ENCODE measurements at places on chromosomes 1 and 21.

DNA sequence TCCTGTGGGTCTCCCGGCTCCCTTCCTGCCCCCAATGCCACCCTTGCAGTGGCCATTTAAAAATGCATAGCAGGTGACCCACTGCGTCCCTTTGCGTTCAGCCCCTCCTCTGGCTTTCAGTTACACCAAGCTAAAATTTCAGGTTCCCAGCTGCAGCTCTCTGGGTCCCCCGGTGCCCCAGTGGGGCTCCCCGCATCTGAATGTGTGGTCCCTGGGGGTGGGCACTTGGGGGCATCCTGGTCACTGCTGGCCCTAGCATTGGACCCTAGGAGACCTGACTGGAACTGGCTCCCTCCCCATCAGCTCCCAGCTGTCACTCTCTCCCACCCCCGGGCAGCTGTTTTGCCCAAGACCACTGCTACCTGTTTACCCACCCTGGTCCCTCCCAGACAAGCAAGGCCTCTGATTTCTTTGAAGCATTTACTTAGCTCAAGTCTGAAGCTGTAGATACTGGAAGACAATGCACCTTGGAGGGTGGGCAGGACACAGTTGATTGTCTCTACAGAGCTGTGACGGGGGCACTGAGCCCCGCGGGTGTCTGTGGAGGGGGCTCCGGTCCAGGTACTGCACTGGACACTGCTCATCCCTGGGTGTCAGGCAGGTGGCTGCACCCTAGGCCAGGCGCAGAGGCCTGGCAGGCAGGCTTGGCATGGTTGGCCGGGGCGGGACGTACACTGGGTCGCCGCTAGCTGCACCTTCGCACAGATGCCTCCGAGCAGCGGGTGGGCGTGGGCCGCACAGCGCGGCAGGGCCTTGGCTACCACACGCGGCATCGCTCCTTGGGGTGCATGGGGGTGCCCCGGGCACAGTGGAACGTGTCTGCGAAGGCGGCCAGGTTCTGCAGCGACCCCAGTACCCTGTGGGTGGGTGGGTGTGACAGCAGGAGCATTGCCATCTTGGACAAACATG, 3.9 kb downstream of the PRXL2B start:
- DNase-seq, result no peak

DNA sequence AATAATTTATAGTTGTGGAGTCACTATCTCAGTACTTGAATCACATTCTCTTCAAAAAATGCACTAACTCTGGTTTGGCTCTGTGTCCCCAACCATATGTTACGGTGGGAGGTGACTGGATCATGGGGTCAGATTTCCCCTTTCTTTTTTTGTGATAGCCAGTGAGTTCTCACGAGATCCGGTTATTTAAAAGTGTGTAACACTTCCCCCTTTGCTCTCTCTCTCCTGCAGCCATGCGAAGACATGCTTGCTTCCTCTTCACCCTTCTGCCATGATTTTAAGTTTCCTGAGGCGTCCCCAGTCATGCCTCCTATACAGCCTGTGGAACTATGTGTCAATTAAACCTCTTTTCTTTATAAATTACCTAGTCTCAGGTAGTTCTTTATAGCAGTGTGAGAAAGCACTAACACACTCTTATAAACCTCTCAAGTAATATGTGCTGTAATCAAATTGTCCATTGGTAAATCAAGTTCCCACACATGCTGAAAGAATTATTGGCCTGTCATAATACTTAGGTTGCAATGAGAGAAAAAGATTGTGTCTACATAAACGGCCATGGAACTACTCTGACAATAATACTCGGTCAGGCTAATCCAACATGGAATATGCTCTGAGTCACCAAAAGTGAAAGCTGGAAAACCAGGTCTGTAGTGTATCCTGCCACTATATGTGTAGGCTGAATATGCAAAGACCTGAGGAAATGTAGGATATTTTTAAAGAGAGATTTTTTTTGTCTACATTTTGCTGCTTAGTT, 107.5 kb downstream of the SLC44A5 start:
- DNase-seq, result no peak

- no peak for DNase-seq
Measured at GRCh38 chr1:2113620-2114135, 63.5 kb downstream of the PRKCZ start.

DNA sequence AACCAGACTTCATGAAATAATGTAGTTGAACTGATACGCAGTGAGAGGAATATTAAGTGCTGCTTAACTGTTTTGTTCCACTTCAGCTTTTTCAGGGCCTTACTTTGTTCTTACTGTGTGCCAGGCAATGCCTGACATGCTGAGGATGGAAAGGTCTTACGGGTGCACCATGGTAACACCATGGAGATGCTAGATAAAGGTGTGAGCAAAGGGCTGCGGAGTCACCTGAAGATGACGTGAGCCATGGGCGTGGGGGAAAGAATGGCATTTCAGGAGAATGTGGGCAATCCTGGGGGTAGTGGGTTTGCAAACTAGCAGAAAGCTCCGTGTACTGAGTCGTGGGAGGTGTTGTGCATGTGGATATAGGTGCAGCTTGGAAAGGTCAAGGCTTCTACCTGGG, 27.3 kb downstream of the MAN1C1 start:
- no peak for DNase-seq

- no peak for DNase-seq
Measured at GRCh38 chr1:40922969-40923368, 56.5 kb upstream of the CTPS1 start.

DNA sequence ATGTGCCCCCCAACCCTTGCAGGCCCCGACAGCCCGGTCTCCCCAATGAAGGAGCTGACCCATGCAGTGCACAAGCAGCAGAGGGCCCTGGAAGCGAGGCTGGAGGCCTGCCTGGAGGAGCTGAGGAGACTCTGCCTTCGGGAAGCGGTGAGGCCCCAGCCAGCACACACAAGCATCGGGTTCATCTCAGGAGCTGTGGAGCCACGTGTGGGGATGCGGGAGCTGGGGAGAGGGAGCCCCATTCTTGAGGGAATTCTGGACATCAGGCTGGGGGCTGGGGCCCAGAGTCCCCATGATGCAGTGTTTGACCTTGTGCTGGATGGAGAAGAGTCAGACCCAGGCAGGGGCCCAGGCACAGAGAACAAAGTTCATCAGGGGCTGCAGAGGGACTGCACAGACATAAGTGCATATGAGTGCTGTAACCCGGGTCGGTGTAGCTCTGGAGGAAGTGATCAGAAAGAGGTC, 4.8 kb downstream of the INAVA start:
- DNase-seq, result no peak

DNA sequence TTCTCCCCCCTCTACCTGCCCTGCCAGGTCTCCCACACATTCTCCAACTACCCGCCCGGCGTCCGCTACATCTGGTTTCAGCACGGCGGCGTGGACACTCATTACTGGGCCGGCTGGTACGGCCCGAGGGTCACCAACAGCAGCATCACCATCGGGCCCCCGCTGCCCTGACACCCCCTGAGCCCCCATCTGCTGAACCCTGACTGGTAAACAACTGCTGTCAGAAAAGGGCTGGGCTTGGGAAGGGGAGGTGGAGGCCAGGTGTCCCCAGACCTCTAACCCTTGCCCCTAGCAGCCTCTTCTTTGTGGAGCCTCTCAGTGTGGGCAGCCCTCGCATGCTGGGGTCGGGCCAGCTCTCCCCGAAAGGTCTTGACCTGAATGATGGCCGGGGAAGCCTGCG, 2.9 kb upstream of the FBXO6 start:
- DNase-seq, result no peak

DNA sequence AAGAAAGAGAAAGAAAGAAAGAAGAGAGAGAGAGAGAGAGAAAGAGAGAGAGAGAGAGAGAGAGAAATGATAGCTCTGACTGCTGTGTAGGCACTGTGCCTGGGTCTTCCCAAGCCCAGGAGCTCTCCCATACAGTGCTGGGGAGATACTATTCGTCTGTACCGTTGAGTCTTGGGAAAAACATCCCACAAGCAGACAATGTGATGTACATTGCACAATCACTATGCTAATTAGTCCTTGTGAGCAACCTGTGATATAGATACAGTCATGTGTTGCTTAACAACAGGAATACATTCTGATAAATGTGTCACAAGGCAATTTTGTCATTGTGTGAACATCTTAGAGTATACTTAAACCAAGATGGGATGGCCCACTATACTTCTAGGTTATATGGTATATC, 381.0 kb downstream of the HHAT start:
- DNase-seq, result no peak

Measured in cortex of kidney (tissue), 1 donor.